ENCODE measurements at places on chromosomes 4 and X.
A peak's percentile ranks its signal among the peaks of the same experiment; 100 is the strongest.

- DNase-seq = no peak
Measured at GRCh38 chr4:15065516-15065915, 63.2 kb downstream of the CPEB2 start.

DNA sequence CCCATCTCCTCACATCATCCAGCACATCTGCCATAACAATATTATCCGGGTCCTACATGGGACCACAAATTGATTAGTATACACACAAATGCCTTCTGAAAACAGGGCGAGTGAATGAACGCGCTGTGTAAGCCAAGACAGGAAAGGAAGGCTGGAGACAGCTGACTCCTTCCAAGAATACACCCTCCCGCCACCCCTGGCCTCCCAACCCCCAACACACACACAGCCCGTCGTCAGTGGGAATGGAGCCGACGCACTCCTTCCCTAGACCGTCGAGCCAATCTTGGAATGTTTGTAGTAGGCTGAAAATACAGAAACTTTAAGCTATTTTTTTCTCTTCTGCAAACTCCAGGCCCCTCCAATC is 319 bp upstream of the MAGEH1 start:
- no peak for DNase-seq

- no peak for DNase-seq
Measured at GRCh38 chrX:67723580-67724351, 179.9 kb downstream of the AR start.

DNA sequence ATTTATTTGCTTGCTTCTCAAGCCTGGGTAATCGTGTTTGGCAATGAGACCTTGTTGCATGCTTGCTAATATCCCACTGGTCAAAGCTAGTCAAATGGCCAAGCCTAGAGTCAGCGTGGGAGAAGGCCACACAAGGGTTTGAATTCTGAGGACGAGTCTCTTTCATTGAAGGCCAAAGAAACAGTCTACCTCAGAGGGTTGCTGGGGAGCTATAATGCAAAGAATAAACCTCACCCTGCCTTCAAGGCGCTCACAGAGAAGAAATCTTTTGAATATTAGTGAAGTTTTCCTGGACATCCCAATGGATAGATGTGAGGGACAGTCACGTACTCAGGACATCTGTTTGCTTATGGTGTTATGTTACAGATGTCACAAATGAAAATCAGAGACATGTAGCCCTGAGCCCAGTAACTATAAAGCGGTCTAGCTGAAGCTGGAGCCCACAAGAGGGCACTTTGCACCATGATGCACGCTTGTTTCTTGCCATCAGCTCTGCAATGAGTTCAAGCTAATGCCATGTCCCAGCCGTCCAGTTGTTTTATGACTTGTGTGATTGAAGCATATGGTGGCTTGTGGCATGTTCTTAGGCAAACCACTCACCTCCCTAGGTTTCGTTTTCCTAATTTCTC is 1.1 kb upstream of the TLR3 start:
- peak; percentile 42 for DNase-seq

GRCh38 chr4:121034017-121034416 is 38.3 kb downstream of the NDNF start:
- no peak for DNase-seq

Measured in GM20000 (cell line).